Kidney (tissue), 22 donors: ENCODE measurements at places on chromosomes 5 and 9.

GRCh38 chr5:150633429-150633828, 7.0 kb upstream of the SYNPO start:
- no peak for DNase-seq

- DNase-seq: peak; percentile 52
Observed at GRCh38 chr5:172178991-172179989, 8.7 kb downstream of the STK10 start.

DNA sequence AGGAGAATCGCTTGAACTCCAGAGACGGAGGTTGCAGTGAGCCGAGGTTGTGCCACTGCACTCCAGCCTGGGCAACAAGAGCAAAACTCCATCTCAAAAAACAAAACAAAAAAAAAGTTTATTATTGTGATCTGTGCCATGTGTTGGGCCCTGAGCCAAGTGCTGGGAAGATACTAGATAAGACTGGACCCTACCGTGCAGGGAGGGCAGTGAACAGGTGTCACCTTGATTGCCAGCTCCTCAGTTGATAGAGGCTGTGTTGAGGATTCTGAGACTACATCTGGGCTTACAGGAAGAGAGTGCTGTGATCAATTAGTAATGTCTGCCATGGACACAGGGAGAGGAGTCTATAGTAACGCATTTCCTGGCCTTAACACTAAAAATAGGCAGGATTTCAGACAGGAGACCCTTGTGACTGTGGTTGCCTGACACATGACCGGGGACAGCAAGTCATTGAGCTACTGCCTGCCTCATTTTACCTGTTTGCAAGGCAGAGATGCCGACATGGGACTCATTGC, 201.5 kb downstream of the C9orf50 start:
- no peak for DNase-seq

DNA sequence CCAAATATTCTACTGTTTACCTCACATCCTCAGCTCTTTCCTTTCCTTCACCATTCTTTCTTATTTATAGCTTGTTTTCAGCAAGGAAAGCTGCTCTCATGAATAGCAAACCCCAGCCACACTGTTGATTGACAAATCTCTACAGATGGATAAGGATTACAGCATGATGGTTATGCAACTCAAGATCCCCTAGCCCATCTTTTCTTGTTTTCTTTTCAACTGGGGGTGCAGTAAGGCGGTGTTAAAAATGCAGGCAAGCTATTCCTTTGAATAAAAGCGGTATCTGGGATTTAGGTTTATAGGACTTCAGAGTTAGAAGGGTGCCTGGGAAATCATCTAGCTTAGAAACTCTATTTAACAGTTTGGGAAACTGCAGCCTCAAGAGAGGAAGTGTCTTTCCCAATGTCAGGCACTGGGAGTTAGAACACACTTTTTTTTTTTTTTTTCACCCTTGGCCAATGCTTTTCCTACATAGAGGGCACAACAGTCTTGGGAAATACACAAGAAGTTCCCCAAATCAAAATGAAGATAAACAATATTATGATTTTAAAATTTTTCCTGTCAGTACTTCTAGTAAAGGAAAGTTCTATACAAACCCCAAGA, 2.6 kb downstream of the SPARC start:
- DNase-seq: no peak

- no peak for DNase-seq
Observed at GRCh38 chr5:176737746-176738636, 72.4 kb upstream of the UNC5A start.

DNA sequence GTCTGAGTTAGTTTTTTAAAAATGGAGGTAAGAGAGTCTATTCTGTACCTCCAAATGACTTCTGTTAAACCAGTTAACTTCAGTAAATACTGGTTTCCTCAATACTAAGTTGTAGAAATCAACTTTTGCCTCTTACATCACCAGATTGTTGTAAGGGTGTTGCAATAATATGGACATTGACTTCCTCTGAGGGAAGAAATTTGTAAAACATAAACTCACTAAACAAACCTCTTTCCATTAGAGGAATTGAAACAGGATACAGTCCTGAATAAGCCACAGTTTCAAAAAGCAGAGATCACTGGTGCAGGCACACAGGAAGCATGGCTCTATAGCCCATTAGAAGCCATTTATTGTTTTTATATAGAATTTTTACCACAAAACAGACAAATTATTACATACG, 32.7 kb upstream of the SLCO6A1 start:
- no peak for DNase-seq
